ENCODE measurements at places on chromosomes 5 and 9. TPM values are rescaled to one million over a fixed set of nuclear protein-coding genes. Genes with fewer than 3 reads are reported as not detected.

GRCh38 chr5:132426525-132427138 lies 57.1 kb downstream of the SLC22A5 start:
- peak; percentile 99 for DNase-seq

DNA sequence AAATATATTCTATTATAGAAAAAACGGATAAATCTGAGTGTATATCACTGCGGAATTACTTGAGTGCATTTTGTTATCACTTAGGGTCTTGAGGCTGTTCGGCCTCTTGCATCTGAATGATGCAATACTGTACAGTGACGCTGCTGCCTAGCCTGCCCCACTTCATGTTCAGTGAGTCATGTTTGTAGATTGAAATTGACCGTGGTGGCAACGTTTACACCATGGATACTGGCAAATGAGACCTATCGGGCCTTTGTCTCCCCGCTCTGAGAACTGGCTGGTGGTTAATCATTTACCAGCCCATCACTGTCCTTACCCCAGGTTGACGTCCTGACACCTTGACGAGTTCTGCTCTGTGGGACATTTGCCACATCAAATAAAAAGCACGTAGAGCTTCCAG lies 510.1 kb upstream of the ADAMTS16 start:
- DNase-seq = peak; percentile 87

GRCh38 chr5:42531611-42532010 lies 108.4 kb downstream of the GHR start:
- no peak for DNase-seq

GRCh38 chr5:132020568-132021339 lies 9.3 kb upstream of the ACSL6 start:
- DNase-seq = peak; percentile 12

The MYMK gene
- total RNA-seq = not detected

Data from Daoy (cell line).